A549 (cell line): ENCODE measurements at places on chromosomes 11 and 22. TPM values are rescaled to one million over a fixed set of nuclear protein-coding genes. Genes with fewer than 3 reads are reported as not detected.

DNA sequence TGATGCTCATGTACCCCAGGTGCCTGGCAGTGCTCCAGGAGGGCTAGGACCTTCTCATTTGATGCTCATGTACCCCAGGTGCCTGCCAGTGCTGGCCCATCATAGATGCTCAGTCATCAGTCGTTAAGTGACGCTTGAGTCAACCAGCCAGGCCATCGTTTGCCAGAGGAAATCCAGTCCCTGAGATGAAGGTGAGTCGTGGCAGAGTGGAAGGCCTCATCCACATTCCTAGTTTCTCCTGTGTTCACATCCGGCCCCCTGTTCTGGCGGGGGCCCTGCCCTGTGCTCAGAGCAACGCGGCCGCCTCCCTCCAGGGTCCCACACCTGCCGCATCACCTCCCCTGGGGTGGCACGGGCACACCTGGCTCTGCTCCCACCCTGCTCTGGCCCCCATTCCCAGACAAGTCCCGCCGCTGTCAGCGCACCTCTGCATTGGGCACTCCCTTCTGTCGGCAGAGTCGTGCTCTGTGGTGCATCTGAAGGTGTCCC lies 279.9 kb downstream of the BRD1 start:
- DNase-seq: no peak

The SH3BP1 gene
- polyA plus RNA-seq: 1.6 to 2.8 TPM (median 2.7 TPM) in 3 replicates

The HBG2 gene
- not detected in 3 replicates for polyA plus RNA-seq

The AP1B1 gene
- 22.0 to 22.9 TPM (median 22.5 TPM) in 3 replicates for polyA plus RNA-seq

- DNase-seq: no peak
These were observed 9.8 kb upstream of the BARX2 start for GRCh38 chr11:129365816-129366215.

- DNase-seq: no peak
These were observed 28.2 kb upstream of the CCDC81 start for GRCh38 chr11:86346513-86346912.

The NLRP14 gene
- not detected in 3 replicates for polyA plus RNA-seq
